WERI-Rb-1 (cell line): ENCODE measurements at places on chromosomes 6 and 20.

DNA sequence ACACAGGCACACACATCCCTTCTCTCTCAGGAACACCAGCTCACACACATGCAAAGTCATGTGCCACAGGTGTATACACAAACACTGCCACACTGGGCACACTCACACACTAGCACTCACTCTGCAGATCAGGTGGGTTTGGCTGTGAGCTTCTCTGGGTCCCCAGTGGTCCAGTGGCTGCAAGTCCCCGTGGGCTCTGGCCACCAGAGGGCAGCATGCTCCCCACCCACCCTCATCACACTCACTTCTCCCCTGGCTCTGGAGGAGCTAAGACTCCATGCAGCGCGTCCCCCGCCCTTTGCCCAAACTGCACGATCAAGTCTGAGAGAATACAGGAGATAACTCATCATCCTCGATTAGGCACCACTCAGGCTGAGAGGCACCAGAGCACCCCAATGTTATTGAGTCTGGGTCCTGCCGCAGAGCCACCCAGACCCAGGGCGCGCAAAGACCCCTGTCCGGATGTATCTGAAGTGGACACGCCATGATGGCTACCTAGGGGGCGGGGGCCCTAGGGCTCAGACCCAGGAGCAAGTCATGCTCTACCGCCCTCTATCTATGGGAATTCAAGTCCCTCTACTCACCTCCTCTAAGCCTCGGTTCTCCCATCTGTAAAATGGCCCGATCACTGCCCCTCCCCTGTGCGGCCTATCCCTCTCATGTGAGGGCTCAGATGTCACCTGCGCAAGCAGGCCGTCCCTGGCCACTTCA lies 90.5 kb downstream of the GRM4 start:
- DNase-seq, result peak; percentile 94

DNA sequence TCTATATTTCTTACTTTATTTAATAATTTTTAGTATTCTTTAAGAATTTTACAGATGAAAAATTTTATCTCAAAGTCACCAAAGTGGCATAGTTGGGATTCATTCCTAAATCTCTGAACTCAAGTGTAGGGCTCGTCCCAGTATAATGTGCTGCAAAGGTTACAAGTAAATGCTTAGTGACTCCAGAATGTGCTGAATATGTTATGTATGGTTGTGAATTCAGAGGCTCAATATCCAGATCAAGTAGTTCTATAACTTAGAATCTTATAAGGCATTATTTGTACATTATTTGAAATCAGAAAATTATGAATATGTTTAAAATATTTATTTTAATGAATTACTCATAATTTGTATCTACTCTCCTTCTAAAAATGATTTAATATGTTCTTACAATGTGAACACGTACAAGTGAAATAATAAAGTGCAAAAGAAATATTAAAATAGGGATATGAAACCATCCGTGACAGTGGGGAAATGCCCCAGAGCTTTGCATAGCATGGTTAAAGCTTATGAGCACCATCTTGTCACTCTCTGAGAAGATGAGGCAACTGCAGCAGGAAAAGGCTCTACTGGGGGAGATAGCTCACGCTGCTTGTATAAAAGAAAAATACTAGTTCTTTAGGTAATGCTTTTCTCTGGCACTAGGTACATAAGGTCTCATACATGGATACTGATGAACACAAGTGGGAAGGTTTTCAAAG lies 259.0 kb downstream of the FOXC1 start:
- no peak for DNase-seq

DNA sequence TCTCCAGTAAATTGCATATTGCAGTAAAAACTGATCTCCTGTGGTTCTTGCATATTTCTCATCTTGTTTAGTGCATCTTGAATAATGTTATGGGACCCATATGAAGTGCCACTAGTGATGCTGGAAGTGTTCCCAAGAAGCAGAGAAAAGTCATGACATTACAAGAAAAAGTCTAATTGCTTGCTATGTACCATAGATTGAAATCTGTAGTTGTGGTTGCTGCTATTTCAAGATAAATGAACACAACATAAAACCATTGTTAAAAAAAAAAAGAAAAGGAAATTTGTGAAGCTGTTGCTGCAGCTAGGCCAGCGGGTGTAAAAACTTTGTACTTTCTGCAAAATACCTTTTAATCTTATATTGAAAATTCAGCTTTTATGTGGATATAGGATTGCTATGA lies 304.5 kb downstream of the PHF3 start:
- DNase-seq, result no peak

DNA sequence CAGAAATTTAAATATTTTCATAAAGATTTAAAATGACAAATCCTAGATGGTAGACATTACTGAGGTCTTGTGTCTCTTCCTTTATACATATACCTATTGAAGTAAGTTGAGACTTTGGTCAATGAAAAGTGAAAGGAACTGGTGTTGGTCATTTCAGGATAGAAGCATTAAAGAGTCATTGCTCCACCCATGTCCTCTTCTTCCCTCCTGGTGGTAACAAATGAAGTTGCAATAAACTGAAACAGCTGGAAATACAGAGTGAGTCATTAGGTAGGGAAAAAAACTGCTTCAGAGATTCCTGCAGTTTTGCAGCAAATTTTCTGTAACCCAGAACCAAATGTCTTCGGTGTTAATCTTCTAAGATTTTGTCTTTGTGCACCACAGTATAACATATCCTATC lies 448.0 kb downstream of the EYS start:
- DNase-seq, result no peak

GRCh38 chr6:126048635-126049034 lies 62.3 kb downstream of the TRMT11 start:
- DNase-seq, result no peak

DNA sequence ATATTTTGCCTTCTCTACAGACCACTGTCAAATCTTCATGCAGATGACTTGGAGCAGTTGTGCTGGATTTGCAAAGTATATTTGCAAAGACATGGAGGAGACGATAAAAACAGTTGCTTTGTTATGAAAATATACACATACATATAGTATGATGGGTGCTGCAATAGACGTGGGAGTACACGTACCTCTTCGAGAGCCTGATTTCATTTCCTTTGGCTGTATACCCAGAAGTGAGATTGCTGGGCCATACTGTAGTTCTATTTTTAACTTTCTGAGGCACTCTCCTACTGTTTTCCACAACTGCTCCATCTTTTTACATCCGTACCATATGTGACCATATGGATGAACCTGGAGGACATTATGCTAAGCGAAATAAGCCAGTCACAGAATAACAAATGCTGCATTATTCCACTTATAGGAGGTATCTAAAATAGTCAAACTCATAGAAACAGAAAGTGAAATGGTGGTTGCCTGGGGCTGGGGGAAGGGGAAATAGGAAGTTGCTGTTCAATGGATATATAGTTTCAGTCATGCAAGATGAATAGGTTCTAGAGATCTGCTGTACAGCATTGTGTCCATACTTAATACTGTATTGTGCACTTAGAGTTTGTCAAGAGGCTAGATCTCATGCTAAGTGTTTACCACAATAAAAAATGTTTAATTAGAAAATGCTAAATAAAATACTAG lies 223.8 kb downstream of the HAO1 start:
- DNase-seq, result no peak

- DNase-seq, result no peak
Measured at GRCh38 chr6:22322103-22323030, 25.5 kb upstream of the PRL start.

DNA sequence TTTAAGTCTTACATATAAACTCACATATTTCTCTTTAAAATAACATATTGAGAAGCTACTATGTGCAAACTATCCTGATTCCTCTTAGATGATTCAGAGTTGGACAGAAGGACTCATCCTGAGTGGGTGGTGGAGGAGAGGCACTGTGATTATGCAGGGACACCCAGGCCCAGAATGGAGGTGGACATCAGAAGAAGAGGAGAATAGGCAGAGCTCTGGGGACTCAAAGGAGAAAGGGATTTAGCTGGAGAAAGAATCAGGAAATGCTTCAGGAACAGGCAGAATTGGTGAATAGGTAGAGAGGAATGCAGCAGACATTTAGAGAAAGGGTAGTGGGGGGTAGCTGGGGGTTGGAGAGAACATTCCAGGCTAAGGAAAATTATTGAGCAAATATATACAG lies 17.4 kb downstream of the RCAN2 start:
- DNase-seq, result no peak

GRCh38 chr6:19452495-19452894 lies 384.7 kb upstream of the ID4 start:
- DNase-seq, result no peak

DNA sequence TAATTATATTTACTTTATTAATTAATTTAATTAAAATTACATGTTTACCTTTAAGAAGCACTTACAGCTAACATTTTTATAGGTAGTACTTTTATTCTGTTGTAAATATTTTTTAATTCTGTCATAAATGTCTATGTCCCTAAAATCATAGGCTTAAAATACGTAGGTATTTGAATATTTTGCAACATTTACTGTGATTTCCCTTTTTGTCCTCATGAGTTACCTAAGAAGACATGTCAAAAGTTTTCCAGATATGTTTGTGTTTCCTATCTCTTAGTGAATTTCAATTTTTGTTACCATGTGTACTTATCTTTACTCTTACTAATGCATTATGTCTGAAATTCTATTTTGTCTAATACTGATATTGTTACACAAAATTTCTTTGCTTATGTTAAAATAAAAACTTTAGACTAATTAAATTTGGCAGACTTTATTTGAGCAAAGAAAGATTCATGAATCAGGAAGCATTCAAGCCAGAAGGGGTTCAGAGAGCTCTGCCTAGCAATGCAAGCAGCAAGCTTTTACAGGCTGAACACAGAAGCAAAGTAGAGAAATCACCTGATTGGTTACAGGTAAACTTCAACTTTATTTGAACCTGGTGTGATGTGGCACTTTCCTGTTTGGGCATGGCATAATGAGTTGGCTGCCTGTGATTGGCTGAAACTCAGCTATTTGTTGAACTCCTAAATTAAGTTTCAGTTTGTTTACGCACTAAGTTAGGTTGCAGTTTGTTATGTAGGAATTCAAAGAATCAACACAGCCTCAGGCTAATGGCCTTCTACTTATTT lies 123.2 kb upstream of the TMEM170B start:
- DNase-seq, result no peak

DNA sequence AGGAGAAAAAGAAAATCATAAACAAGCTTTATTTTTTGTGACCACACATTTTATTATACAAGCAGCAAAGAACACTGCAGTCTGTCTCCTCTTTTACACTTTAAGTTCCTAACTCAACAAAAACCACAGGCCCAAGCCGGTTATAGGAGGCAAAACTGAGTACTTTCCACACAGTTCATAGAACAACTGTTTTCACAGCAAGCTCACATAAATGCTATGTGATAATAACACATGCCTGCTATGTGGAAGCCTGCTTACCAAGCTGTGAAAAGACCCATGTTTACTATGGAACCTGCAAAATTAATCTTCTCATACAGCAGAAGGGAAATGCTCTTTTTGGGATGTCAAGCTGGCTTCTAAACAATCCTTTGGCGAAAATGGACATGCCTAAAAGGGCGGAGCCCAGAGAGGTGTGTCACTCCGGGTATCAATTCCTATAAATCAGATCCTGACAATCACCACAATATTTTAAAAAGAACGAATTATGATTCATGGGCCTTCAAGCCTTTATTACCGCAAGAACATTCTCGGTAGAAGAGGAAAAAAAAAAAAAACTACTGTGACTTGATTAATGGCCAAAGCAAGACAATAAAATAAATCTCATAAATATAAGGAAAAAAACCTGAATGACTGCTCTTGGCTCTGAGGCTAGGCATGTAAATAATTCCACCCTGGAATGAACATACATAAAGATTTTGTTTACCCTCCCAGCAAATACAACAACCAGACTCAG lies 2.6 kb downstream of the TRERF1 start:
- DNase-seq, result no peak

DNA sequence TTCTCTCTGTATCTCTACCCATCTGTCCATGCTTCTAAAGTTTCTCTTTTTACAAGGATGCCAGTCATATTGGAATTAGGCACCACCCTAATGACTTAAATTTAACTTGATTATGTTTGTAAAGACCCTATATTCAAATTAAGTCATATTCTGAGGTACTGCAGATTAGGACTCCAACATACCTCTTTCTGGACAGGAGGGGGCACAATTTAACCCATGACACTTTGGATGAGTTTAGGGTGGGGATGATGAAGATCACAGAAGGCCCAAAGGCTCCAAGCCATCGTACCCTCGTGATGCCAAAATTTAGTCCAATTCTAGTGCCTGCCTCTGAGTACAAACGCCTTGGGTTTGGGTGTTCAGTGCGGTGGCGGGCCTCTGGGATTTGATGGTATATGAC lies 15.0 kb upstream of the NKX2-2 start:
- no peak for DNase-seq

GRCh38 chr20:4904127-4904860 lies 97.0 kb downstream of the SLC23A2 start:
- no peak for DNase-seq

GRCh38 chr6:14506656-14507246 lies 389.2 kb downstream of the CD83 start:
- no peak for DNase-seq

- DNase-seq, result no peak
Measured at GRCh38 chr6:159679091-159680077, 13.7 kb downstream of the SOD2 start.

DNA sequence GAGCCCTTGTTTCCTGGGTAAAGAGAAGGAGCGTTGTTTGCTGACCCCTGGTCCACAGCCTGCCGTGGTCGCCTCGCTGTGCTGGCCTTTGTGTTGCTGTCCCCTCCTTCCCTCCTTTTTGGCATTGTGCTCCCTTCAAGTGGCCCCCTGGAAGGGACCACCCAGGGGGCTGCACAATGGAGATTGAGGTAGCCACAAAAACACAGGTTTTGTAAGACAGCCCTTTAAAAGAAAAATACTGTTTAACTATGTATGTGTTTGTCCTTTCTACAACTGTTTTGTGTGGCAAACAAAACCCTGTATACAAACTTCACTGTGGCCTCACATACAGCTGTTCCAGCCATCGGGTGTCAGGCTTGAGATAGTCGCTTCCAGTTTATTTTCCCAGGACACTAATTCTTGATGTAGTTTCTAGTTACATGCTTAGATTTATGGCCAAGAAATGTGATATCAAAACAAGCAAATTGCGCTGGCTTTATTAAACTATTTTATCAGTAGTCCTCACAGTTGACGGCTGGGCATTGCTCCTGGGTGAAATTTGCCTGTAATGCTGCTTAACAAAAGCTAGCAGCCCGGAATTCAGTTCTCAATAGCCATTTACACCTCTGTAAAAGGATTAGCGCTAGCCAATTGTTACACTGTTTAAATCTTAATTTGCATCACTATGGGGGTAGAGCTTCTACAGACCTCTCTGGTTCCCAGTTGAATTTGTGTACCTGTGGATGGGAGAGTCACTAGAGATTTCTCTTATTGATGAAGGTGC lies 64.1 kb downstream of the KIZ start:
- DNase-seq, result no peak

- no peak for DNase-seq
Measured at GRCh38 chr6:61210549-61210948, 1075.5 kb downstream of the KHDRBS2 start.
